Activated naive CD8-positive, alpha-beta T cell treated with anti-CD3 and anti-CD28 coated beads, Interleukin-2, amount 50 U/mL, for 24 hours (primary cell): ENCODE measurements at places on chromosomes 11 and 22.

DNA sequence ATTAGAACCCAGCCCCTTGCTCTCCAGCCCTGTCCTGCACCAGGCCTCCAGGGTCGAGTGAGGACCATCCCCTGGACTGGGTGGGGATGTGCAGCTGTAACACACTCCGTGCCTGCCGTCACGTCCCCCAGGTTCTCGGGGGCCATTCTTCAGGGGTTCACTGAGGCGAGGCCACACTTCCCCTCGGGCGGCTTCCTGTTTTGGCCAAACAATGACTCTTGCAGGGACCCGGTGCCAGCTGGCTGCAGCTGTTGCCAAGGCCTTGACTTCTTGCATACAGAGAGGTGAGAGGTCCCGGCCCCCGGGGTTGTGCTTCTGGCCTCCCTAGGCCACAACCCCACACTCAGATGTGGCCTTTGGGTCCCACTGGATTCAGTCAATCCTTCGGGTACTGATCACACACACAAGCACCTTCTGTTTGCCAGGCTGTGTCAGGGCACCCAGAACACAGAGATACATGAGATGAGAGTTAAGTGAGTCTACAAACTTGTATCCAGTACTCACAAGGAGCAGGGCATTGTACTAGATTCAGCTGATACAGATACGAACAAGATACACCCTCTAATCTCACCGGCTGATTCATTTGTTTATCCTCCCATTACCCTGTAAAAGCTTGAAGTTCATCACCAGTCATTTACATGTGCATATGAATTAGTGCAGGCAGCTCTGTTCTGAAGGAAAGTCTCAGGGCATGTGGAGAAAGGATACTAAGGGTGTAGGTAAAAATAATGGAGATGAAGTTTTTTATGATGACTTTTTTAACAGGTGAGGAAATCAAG, 32.9 kb downstream of the LRRC32 start:
- peak; percentile 31 for DNase-seq

GRCh38 chr11:6606471-6607189, 3.1 kb downstream of the ILK start:
- DNase-seq = peak; percentile 75

DNA sequence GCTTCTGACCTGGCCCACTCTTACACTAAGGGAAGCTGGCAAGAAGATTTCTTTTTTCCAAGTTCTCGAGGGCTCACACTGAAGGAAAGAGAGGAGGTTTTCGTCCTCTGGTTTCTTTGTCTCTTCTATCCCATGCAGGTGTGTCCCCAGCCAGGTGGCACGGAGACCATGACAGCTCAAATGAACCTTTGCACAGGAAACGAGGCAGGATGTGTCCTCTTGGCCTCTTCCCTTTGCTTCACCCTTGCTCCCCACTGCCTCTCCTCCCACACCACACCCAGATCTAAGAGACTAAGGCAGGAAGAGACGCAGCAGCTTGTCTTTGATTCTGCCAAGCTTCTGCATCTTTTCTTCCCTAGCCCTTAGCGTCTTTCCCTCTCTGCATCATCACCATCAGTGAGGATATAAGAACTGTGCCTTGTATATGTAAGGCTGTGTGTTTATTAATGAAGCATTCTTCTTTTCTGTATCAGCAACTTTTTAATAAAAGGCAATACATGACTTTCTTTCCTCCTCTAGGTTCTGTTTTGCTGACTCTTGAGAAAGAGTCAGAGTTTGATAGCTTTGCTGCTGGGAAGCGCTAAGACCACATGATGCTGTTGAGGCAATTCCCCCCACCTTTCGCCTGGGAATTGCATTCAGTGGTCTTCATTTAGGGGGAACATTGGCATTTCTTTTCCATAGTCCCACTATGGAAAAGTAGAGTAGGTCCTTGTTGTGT, 56.0 kb upstream of the PARVA start:
- DNase-seq = no peak

GRCh38 chr11:9972989-9973388, 309.1 kb downstream of the SWAP70 start:
- peak; percentile 3 for DNase-seq

DNA sequence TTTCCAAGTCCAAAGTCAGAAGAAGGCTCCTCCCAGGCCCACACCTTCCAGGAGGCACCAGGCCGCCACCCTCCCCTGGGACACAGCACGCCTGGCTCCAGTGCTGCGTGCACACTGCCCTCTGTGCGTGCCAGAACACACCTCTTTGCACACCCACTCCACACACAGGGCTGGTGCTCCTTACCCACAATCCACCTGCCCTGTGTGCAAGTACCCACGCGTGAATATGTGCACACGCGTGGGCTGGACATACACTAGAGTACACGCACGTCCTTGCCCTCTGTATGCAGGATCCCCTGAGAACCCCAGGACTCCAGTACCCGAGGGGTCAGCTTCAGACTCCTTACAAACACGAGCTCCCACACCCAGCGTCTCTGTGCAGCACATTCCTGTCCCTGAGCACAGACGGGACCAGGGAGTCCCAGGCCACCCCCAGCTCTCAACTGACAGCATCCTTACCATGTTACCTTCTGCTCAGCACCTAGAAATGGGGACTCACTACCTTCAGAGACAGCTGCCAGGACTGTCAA, 2.8 kb downstream of the DUSP8 start:
- DNase-seq = no peak

DNA sequence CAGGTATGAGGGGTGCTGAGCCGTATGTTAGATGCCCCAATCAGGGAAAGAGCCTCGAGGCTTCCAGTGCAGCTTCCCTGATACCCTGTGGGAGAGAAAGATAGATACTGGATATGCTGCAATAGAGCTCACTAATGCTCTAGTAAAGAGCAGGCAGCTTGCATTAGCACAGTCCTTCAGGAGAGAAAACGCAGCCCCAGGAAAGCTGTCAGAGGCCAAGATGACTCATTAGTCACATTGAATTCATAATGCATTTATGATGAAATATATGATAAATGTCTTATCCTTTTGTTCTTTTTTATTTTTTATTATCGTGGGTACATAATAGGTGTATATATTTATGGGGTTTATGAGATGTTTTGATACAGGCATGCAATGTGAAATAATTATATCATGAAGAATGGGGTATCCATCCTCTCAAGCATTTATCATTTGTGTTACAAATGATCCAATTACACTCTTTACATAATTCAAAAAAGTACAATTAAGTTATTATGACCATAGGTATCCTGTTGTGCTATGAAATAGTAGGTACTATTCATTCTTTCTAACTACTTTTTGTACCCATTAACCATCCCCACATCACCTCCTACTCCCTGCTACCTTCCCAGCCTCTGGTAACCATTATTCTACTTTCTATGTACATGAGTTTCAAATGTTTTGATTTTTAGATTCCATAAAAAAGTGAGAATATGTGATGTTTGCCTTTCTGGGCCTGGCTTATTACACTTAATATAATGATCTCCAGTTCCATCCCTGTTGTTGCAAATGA, 94.5 kb upstream of the TOP3B start:
- DNase-seq = no peak
